ENCODE measurements at places on chromosomes 6 and 20.

- H3K27me3 ChIP-seq: no peaks in the 10 kb centered on the region
- DNase-seq: no peak
- H3K4me3 ChIP-seq: no peak overlapping the region
- H3K4me1 ChIP-seq: no peaks in the 10 kb centered on the region
Observed at GRCh38 chr6:71513036-71513435, 224.4 kb downstream of the OGFRL1 start.

DNA sequence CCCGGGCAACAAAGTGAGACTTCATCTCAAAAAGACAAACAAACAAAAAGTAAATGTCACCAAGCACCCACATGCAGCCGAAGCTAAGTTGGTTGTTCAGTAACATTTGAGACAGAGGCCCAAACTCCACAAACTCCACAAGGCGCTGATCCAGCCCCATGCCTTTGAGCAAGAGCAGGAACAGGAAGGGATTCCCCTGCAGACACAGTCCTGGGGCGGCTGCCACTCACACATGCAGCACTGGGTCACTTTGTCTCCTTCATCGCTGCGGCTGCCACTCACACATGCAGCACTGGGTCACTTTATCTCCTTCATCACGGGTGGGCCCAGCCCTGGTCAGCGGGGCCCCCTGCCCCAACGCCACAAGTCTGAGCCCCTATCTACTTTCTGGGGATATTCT, 246.9 kb upstream of the RREB1 start:
- no peaks in the 10 kb centered on the region for H3K27me3 ChIP-seq
- peaks cover 5% of the 10 kb centered on the region for H3K4me1 ChIP-seq
- H3K36me3 ChIP-seq: no peaks in the 10 kb centered on the region
- H3K4me3 ChIP-seq: no peak overlapping the region

- H3K36me3 ChIP-seq: no peaks in the 10 kb centered on the region
- no peak for DNase-seq
- H3K4me3 ChIP-seq: no peak overlapping the region
- H3K27me3 ChIP-seq: no peaks in the 10 kb centered on the region
Observed at GRCh38 chr6:122116835-122117627, 282.4 kb upstream of the HSF2 start.

GRCh38 chr20:51365670-51366069, 176.8 kb downstream of the NFATC2 start:
- H3K4me3 ChIP-seq: no peak overlapping the region
- no peak for DNase-seq
- H3K36me3 ChIP-seq: no peaks in the 10 kb centered on the region
- H3K27ac ChIP-seq: no peak overlapping the region

GRCh38 chr6:5094327-5094726, 9.2 kb downstream of the PPP1R3G start:
- no peak overlapping the region for H3K27ac ChIP-seq
- no peaks in the 10 kb centered on the region for H3K27me3 ChIP-seq
- H3K36me3 ChIP-seq: no peaks in the 10 kb centered on the region

- no peaks in the 10 kb centered on the region for H3K36me3 ChIP-seq
- peaks cover 75% of the 10 kb centered on the region for H3K4me1 ChIP-seq
- no peak overlapping the region for H3K27ac ChIP-seq
- no peak for DNase-seq
- H3K4me3 ChIP-seq: no peak overlapping the region
Observed at GRCh38 chr6:156787569-156788492, 10.7 kb downstream of the ARID1B start.

GRCh38 chr6:88535306-88535705, 369.2 kb upstream of the CNR1 start:
- H3K36me3 ChIP-seq: no peaks in the 10 kb centered on the region
- no peak overlapping the region for H3K27ac ChIP-seq
- H3K27me3 ChIP-seq: peaks cover 5% of the 10 kb centered on the region
- H3K4me1 ChIP-seq: no peaks in the 10 kb centered on the region
- no peak for DNase-seq

GRCh38 chr20:57883761-57884160, 173.9 kb upstream of the PMEPA1 start:
- no peak overlapping the region for H3K27ac ChIP-seq
- H3K4me1 ChIP-seq: no peaks in the 10 kb centered on the region
- DNase-seq: no peak
- H3K27me3 ChIP-seq: no peaks in the 10 kb centered on the region

- no peak overlapping the region for H3K4me3 ChIP-seq
- H3K27ac ChIP-seq: no peak overlapping the region
- DNase-seq: no peak
Observed at GRCh38 chr20:35187584-35188190, 15.8 kb downstream of the PROCR start.

DNA sequence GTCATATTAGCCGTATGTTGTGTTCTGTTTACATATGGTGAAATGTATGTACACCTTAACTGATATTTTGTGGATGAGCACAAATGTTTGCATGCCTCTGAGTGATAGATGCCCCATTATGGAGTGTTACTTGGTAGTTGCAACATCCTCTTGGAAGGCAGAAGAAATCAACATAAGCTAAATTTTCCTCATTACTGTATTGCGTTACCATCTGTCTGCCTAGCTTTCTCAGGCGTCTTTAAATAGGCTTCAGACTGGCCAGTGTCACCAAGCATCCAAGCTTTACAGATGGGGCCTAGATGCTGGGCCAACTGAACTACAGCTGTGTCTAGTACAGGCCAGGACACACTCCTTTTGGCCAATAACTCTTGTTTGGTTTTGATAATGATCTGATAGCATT, 250.6 kb downstream of the SAMD5 start:
- no peak overlapping the region for H3K27ac ChIP-seq
- no peak overlapping the region for H3K4me3 ChIP-seq
- no peaks in the 10 kb centered on the region for H3K27me3 ChIP-seq

DNA sequence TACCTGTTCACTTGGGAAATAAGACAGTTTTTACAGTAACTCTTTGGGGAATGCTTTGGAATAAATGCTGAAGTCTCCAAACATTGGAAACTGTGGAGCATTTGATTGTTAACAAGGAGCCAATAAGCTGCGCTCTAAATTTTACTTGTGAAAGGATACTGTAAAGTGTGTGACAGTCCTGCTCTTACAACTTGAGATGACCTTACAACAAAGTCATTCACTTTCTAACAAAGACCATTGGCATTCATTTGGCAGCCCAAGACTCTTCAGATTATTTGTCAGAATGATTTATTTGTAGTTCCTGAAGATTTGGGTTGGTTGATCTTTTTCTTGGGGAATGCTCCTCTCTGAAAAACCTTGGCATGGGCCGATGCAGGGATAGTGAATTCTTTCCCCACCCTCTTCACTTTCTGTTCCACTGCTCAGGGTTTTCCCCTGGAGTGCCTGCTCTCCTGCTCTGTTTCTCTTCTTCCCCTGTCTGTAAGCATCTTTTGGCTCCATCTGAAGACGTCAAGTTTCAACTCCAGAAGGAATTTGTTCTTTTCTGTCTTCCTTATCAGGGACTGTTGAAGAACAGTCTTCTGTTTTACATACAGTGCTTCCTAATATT, 116.4 kb downstream of the AKAP7 start:
- H3K36me3 ChIP-seq: no peaks in the 10 kb centered on the region
- H3K4me3 ChIP-seq: no peak overlapping the region
- no peaks in the 10 kb centered on the region for H3K27me3 ChIP-seq
- DNase-seq: no peak
- H3K4me1 ChIP-seq: peaks cover 25% of the 10 kb centered on the region
- H3K27ac ChIP-seq: no peak overlapping the region

DNA sequence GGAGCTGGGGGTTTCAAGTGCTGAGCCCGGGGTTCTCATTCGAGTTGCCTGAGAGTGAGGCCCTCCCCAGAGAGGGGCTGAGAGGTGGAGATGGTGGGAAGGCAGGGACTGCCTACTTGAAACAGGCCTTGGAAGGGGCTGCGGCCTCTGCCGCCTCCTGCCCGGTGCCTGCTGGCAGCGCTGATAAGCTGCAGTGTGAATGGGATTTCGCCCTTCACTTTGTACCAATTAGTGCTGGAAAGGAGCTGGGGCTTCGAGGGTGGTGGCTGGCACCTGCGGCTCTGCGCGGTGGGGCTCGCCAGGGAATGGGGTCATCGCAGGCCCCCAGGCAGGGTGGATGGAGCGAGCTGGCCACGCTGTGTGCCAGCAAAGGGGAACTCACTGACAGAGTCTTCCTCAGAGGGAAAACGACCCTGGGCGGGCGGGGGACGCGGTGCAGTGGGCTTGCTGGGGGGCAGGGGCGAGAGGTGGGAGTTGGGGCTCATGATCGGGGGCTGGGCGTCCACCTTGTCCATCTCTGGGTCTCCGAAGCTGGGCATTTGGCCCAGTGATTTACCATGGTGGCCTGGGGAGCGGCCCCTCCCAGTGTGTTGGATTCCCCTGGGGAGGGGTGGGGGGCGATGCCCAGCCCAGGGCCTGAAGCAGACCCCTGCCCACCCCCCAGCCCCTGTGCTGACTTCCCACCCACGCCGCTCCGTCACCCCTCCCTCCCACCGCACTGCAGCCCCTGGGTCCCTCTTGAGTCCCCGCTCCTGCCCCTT, 22.9 kb downstream of the COL20A1 start:
- H3K27me3 ChIP-seq: no peaks in the 10 kb centered on the region
- H3K36me3 ChIP-seq: no peaks in the 10 kb centered on the region
- H3K4me3 ChIP-seq: no peak overlapping the region
- H3K27ac ChIP-seq: no peak overlapping the region

- H3K4me3 ChIP-seq: peak overlapping the region; percentile 62
- H3K27ac ChIP-seq: peak overlapping the region; percentile 87
- no peaks in the 10 kb centered on the region for H3K36me3 ChIP-seq
- no peak for DNase-seq
- H3K4me1 ChIP-seq: peaks cover 40% of the 10 kb centered on the region
- no peaks in the 10 kb centered on the region for H3K27me3 ChIP-seq
Observed at GRCh38 chr20:32742322-32743236, 688 bp downstream of the COMMD7 start.

GRCh38 chr20:4256874-4257273, 241.5 kb upstream of the RNF24 start:
- H3K36me3 ChIP-seq: no peaks in the 10 kb centered on the region
- H3K27ac ChIP-seq: no peak overlapping the region
- no peak for DNase-seq
- no peak overlapping the region for H3K4me3 ChIP-seq
- H3K27me3 ChIP-seq: no peaks in the 10 kb centered on the region
- H3K4me1 ChIP-seq: no peaks in the 10 kb centered on the region

GRCh38 chr6:45900808-45901752, 114.6 kb downstream of the CLIC5 start:
- no peak overlapping the region for H3K4me3 ChIP-seq
- no peak for DNase-seq
- no peak overlapping the region for H3K27ac ChIP-seq
- H3K4me1 ChIP-seq: no peaks in the 10 kb centered on the region
- no peaks in the 10 kb centered on the region for H3K36me3 ChIP-seq
- no peaks in the 10 kb centered on the region for H3K27me3 ChIP-seq

GRCh38 chr20:53370345-53370961, 223.2 kb downstream of the ZNF217 start:
- H3K4me1 ChIP-seq: no peaks in the 10 kb centered on the region
- no peaks in the 10 kb centered on the region for H3K36me3 ChIP-seq

DNA sequence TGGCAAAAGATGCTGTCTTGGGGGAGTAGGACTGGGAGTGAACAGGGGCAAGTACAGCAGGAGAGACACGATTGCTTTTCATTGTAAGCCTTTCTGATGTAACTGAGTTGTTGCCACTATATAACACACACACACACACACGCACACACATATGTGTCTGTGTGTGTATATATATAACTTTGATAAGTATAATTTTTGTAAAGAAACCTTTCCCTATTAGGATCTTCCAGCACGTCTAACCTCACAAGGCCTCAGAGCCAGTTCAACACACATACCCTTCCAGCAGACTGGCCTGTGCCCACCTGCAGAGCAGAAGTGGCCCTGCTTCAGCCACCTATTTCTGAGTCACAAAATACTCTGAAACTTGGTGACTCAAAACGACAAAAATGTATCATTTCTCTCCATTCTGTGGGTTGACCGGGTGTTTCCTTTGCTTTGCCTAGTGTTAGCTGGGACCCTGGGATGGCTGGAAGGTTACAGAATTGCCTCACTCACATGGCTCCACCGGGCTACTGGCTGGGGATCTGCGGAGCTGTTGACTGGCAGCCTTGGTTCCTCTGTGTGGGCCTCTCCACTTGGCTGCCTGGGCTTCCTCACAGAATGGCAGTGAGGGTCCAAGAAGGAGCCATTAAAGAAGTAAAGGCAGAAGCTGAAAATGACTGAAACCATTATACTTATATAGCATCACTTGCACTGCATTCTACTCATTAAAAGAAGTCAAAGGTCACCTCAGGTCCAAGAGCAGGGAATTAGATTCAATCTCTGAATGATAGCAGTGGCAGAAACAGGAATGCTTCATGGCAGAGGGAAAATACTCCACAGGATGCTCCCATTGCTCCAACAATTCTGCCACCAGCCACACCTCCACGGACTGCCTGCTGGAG, 126.4 kb downstream of the BANF2 start:
- no peaks in the 10 kb centered on the region for H3K36me3 ChIP-seq
- no peak overlapping the region for H3K4me3 ChIP-seq
- no peak for DNase-seq
- H3K27ac ChIP-seq: no peak overlapping the region

- no peak overlapping the region for H3K4me3 ChIP-seq
- no peaks in the 10 kb centered on the region for H3K4me1 ChIP-seq
- no peak for DNase-seq
- H3K27ac ChIP-seq: no peak overlapping the region
- no peaks in the 10 kb centered on the region for H3K27me3 ChIP-seq
Observed at GRCh38 chr20:64112691-64113443, 5.5 kb upstream of the NPBWR2 start.

- H3K36me3 ChIP-seq: no peaks in the 10 kb centered on the region
- H3K4me1 ChIP-seq: no peaks in the 10 kb centered on the region
- no peaks in the 10 kb centered on the region for H3K27me3 ChIP-seq
- H3K4me3 ChIP-seq: no peak overlapping the region
- no peak for DNase-seq
- H3K27ac ChIP-seq: no peak overlapping the region
Observed at GRCh38 chr20:24506146-24506545, 36.7 kb downstream of the SYNDIG1 start.

DNA sequence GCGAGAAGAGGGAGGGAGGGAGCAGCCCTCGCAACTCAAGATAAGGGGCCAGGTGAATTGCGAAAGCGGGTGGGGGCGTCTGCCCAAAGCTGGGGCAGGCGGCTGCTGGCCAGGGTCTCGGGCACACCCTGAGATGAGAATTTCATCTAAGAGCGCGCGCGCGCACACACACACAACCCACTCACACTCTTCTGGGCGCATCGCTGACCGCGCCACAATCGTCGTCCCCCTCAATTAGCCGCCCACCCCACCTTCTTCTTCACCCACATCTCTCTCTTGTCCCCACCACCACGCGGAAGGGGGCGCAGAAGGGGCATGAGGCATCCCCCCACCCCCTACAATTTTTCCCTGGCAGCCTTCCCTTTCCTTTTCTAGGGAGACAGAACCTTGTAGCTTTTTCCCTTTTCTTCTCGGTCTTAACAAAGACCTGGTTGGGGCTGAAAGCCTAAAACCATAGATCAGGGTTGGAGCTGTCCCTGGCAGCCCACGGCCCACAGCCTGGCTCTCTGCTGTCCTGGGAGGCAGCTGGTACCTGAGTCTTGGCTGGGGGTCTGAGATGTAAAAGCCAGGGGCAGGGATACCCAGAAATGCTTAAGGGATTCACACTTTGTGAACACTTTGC, 737 bp upstream of the PTPRT start:
- no peak overlapping the region for H3K4me3 ChIP-seq
- H3K36me3 ChIP-seq: no peaks in the 10 kb centered on the region
- DNase-seq: no peak
- H3K4me1 ChIP-seq: no peaks in the 10 kb centered on the region
- no peak overlapping the region for H3K27ac ChIP-seq
